NCI-H446 (cell line): ENCODE measurements at places on chromosomes 16 and 17.

- DNase-seq, result no peak
Observed at GRCh38 chr17:50425682-50426471, at the start of gene ACSF2. TSS of gene ACSF2 (plus strand) at chr17:50426218. CDS start at chr17:50426262, 44 bp downstream.

DNA sequence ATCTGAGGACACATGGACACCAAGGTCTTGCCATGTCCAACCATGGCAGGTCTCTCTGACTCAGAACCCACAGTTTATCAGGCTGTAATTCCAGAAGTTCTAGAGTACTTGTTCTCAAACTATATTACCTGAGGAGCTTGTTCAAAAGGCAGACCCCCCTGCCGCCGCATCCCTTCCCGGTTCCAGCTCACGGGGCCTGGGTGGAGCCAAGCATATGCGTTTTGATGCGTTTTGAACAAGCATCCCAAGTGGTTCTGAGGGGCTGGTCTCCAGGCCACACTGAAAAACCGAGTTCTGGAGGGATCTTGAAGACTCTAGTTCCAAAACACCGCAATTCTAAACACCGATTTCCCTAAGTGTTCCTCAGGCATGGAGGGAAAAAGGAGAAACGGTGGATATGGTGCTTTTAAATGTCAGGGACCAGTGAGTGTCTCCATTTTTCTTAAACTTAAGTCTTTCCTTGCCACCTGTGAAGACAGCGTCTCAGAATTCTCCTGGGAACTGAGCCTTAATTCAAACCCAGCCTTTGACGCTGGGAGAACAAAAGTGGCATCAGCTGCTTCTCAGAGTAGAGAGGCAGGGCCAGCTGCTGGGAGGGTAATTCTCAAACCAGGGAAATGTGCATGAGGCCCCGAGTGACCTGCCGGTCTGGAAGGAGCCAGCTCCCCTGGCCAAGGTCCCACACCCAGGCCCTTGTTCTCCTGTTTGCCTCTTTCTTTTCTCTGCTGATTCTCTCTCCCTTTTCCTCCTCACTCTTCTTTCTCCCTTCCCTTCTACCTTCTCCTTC, 84.4 kb upstream of the PLCG2 start:
- no peak for DNase-seq

GRCh38 chr16:74264811-74265210, 31.8 kb upstream of the PSMD7 start:
- DNase-seq, result no peak

DNA sequence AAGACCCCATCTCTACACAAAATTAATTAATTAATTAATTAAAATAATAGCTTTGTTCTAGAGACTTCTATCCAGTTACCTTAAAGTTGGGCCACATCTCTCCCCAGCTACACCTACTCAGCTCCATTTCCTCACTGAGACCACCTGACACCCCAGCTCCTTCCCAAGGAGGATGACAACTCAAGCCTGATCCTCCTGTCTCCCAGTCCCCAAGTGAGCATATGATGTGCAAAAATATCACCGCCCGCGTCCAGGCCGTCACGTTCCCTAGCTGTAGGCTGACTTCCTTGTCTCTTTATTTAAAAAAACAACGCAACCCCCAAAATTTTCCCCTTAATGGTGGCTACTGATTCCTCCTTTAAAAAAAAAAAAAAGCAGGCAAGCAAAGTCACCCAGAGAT, 120.2 kb upstream of the RCVRN start:
- DNase-seq, result no peak

- DNase-seq, result no peak
Observed at GRCh38 chr16:2898831-2899563, 12.7 kb upstream of the FLYWCH1 start.

DNA sequence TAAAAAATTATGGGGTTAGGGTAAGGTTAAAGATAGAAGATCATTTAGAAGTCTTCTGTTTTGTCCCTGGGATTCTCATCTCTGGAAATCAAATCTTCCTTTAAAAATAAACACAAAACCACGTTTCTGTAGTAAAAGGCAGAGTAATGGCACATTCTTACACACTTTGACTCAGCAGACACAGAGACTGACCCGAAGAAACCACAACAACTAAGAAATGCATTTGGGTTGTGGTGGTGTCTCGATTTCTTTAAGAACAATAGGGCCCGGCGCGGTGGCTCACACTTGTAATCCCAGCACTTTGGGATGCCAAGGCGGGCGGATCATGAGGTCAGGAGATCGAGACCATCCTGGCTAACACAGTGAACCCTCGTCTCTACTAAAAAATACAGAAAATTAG, 54.9 kb upstream of the MYH10 start:
- DNase-seq, result no peak

GRCh38 chr16:11066261-11066870, 122.0 kb downstream of the CLEC16A start:
- no peak for DNase-seq
